ENCODE measurements at places on chromosomes 16 and 17.

DNA sequence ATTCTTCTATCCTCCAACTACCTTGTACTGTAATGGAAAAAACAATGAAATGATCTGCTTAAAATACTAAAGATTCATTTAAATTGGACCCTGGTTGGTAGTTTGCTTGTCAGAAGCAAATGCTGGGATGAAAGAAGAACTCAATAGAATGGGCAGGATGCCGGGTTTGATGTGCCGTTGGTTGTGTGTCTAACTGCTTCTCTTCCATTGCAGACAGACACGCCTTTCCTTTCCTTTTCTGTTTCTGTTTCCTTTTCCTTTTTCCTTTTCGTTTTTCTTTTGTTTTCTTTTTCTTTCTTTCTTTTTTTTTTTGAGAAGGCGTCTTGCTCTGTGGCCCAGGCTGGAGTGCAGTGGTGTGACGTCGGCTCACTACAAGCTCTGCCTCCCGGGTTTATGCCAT, 64.6 kb downstream of the PLCG2 start:
- no peak for DNase-seq

DNA sequence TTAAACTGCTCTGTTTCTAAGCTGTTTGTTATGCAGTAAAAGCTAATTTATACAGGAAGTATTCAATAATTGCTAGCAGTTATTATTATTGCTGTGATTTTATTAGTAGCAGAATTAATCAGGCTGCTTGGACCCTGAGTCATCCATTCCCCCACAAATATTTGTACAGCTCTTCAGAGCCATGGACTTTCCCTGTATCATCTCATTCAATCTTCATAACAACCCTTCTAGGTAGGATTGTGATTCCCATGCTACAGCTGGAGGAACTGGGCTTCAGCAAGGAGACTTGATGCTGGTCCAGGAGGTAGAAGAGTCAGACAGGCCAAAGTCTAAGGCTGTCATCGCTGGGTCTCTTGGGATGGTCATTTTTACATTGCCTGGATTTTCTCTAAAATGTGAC, 208.3 kb downstream of the C16orf95 start:
- no peak for DNase-seq

DNA sequence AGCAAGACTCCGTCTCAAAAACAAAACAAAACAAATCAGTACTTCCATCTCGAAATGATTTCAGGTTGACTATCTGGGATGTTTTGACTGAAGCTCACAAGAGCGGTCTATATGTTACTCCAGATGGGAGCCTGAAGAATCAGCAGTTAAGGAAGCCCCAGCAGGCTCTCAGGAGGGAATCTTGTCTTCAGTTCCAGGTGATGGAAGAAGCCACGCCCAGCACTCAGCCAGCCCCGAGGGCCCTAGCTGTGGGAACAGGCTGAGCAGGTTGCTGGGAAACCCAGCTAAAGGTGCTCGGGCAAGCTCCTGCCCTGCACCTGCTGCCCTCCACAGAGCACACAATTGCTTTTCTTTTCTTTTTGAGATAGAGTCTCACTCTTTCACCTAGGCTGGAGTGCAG, 32.4 kb downstream of the WIPI1 start:
- DNase-seq, result no peak

GRCh38 chr16:30677931-30678585, 19.8 kb downstream of the FBRS start:
- no peak for DNase-seq

DNA sequence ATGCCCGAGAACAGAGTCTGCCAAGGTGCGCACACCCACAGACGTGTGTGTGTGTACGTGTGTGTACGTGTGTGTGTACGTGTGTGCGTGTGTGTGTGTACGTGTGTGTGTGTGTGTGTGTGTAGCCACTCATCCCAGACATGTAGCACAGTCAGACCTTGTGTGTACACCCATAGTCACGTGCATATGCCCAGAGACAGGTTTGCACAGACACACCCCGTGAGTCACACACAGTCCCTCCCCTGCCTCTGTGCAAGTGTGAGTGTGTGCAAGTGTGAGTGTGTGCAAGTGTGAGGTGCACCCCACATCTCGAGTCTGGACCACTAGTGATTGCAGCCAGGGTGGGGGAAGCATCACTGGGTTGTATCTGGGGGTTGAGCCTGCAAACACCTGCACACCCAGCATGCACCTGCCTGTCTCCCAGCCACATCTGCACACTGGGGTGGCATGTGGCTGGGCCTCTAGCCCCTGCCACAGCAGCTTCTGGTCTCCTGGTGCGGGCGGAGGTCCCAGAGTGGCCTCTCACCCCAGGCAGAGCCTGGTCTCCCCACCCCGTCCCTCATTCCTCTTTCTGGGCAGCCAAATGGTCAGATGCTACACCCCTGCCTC, 23.6 kb downstream of the BAHCC1 start:
- DNase-seq, result no peak

- no peak for DNase-seq
These were observed 290.6 kb downstream of the WWOX start for GRCh38 chr16:78390092-78390491.

- no peak for DNase-seq
These were observed 393.1 kb downstream of the CNTNAP4 start for GRCh38 chr16:76670125-76670857.

GRCh38 chr17:59355702-59356325, 24.4 kb downstream of the YPEL2 start:
- no peak for DNase-seq

DNA sequence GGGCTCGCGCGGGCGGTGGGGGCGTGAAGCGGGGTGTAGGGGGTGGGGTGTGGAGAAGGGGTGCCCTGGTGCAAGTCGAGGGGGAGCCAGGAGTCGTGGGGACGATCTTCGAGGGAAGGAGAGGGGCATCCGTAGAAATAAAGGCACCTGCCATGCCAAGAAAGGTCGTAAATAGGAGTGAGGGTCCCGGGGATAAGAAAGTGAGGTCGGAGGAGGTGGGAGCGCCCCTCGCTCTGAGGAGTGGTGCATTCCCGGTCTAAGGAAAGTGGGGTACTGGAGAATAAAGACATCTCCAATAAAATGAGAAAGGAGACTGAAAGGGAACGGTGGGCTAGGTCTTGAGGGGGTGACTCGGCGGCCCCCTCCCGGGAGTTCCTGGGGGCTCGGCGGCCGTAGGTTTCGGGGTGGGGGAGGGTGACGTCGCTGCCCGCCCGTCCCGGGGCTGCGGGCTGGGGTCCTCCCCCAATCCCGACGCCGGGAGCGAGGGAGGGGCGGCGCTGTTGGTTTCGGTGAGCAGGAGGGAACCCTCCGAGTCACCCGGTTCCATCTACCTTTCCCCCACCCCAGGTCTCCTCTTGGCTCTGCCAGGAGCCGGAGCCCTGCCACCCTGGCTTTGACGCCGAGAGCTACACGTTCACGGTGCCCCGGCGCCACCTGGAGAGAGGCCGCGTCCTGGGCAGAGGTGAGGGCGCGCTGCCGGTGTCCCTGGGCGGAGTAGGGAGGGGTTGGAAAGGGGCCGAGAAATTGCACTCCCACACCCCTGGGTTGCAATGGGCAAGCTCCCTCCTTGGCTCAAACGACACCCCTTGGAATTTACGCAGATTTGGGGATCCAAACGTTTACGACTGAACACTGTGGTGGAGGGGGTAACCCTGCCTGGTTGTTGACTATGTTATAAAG, 888 bp downstream of the CDH1 start:
- DNase-seq, result no peak

- no peak for DNase-seq
These were observed 26.1 kb upstream of the MLKL start for GRCh38 chr16:74726716-74727115.

Data from stimulated activated CD8-positive, alpha-beta memory T cell treated with anti-CD3 and anti-CD28 coated beads, Interleukin-7, amount 100 ng/mL, for 24 hours (primary cell).